HS-5 (cell line): ENCODE measurements at places on chromosomes 12 and 14.

DNA sequence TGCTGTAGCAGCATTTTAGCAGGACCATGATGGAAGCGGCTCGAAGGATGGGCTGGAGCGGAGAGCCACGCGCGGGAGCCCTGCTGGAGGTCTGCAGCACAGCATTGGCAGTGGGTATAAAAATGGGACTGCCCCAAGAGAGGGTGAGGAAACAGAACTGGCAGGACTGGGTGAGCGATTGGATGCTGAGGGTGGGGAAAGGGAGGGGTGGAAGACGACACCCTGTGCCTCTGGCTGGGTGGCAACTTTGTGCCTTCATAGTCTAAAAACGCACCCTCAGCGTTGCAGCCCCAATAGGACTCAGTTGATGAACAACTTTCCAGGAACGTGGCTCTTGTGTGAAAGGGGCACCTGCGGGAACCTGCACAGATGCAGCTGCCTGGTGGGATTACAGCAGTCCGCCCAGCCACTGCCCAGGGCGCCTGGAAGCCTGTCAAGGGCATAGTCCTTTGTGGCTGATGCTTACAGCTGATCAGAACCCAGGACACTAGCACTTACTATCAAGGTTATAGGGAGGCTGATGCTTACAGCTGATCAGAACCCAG, 73.0 kb downstream of the NINJ2 start:
- DNase-seq = no peak

- DNase-seq = no peak
These were observed 217.9 kb downstream of the PIK3C2G start for GRCh38 chr12:18479256-18479655.

GRCh38 chr12:132588821-132589669, 21.3 kb downstream of the LRCOL1 start:
- DNase-seq = no peak

GRCh38 chr14:60757567-60758002, 23.0 kb downstream of the MNAT1 start:
- DNase-seq = peak; percentile 80
